A549 treated with Mapracorat at 1 μM for 4 hours (cell line): ENCODE measurements at places on chromosomes 3 and 15. TPM values are rescaled to one million over a fixed set of nuclear protein-coding genes. Genes with fewer than 3 reads are reported as not detected.

STRA6 gene
- total RNA-seq, result 52.1 to 86.8 TPM (median 69.6 TPM) in 5 replicates

ZBTB47 gene
- 5.0 to 7.1 TPM (median 6.4 TPM) in 5 replicates for total RNA-seq

SLC35G2 gene
- 26.5 to 31.1 TPM (median 28.0 TPM) in 5 replicates for total RNA-seq

LAMB2 gene
- total RNA-seq, result 82.0 to 115 TPM (median 113 TPM) in 5 replicates

GALNT15 gene
- total RNA-seq, result 0.03 to 0.27 TPM (median 0.13 TPM) in 4 of 5 replicates, not detected in the other

PLSCR5 gene
- total RNA-seq, result not detected in 5 replicates

TRAT1 gene
- total RNA-seq, result not detected in 5 replicates

RPL15 gene
- 2,921 to 3,544 TPM (median 2,997 TPM) in 5 replicates for total RNA-seq

APPL1 gene
- 12.9 to 21.1 TPM (median 17.6 TPM) in 5 replicates for total RNA-seq

TIMP4 gene
- 10.0 to 14.3 TPM (median 11.9 TPM) in 5 replicates for total RNA-seq

SATB1 gene
- 0.04 to 0.10 TPM in 2 of 5 replicates, not detected in the others for total RNA-seq

NUP210 gene
- total RNA-seq, result 28.6 to 44.1 TPM (median 40.4 TPM) in 5 replicates

ISLR2 gene
- 0.11 to 0.27 TPM (median 0.17 TPM) in 4 of 5 replicates, not detected in the other for total RNA-seq

ONECUT1 gene
- 0.08 to 0.35 TPM (median 0.22 TPM) in 5 replicates for total RNA-seq

ABHD10 gene
- 15.5 to 19.1 TPM (median 18.2 TPM) in 5 replicates for total RNA-seq

CACNA2D2 gene
- total RNA-seq, result 0.50 to 0.79 TPM (median 0.72 TPM) in 5 replicates

C3orf85 gene
- total RNA-seq, result not detected in 5 replicates

THBS1 gene
- 36.1 to 61.3 TPM (median 47.5 TPM) in 5 replicates for total RNA-seq

C15orf62 gene
- total RNA-seq, result 0.07 TPM in 3 of 5 replicates, not detected in the others

GXYLT2 gene
- 1.1 to 1.4 TPM (median 1.4 TPM) in 5 replicates for total RNA-seq

SLC6A20 gene
- 0.02 TPM in 1 of 5 replicates, not detected in the others for total RNA-seq

RSL24D1 gene
- 89.0 to 108 TPM (median 94.1 TPM) in 5 replicates for total RNA-seq

NEIL1 gene
- 2.0 to 2.9 TPM (median 2.6 TPM) in 5 replicates for total RNA-seq

PIERCE2 gene
- 3.9 to 5.0 TPM (median 4.2 TPM) in 5 replicates for total RNA-seq

CLDN18 gene
- not detected in 5 replicates for total RNA-seq

RTP4 gene
- total RNA-seq, result not detected in 5 replicates

GATM gene
- 1.8 to 2.9 TPM (median 2.5 TPM) in 5 replicates for total RNA-seq

ALPK3 gene
- total RNA-seq, result 0.08 to 0.14 TPM (median 0.12 TPM) in 5 replicates

LIPC gene
- total RNA-seq, result 0.09 to 0.15 TPM (median 0.14 TPM) in 4 of 5 replicates, not detected in the other

PRKAR2A gene
- total RNA-seq, result 15.5 to 21.0 TPM (median 18.0 TPM) in 5 replicates

TRIP4 gene
- 24.8 to 33.6 TPM (median 25.9 TPM) in 5 replicates for total RNA-seq
